ENCODE measurements at places on chromosomes 1 and 21.
A peak's percentile ranks its signal among the peaks of the same experiment; 100 is the strongest.

DNA sequence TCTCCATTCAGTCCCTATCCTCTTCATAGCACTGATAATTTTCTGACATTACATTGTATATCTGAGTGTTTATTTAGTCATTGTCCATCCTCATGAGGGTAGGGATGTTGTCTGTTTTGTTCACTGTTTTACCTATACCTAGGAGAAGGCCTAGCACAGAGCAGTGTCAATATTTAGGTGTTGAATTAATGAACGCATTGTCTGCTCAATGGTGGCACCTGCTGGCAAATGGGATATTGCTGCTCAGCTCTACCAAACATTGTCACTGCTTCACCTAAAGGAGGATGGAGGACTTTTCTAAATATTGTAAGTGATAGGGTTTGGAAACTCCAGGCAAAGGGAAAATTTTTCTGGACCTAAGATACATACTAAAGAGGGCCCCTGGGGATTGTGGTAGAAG lies 243.9 kb downstream of the RRAGC start:
- DNase-seq, result no peak

GRCh38 chr1:1221887-1222574 lies 8.1 kb upstream of the TNFRSF4 start:
- DNase-seq, result no peak

- DNase-seq, result no peak
Observed at GRCh38 chr1:153608089-153608682, 4.8 kb downstream of the S100A16 start.

GRCh38 chr1:53620061-53620855 lies 118.7 kb downstream of the GLIS1 start:
- DNase-seq, result peak; percentile 34

GRCh38 chr1:210917560-210918169 lies 216.3 kb downstream of the KCNH1 start:
- DNase-seq, result no peak

DNA sequence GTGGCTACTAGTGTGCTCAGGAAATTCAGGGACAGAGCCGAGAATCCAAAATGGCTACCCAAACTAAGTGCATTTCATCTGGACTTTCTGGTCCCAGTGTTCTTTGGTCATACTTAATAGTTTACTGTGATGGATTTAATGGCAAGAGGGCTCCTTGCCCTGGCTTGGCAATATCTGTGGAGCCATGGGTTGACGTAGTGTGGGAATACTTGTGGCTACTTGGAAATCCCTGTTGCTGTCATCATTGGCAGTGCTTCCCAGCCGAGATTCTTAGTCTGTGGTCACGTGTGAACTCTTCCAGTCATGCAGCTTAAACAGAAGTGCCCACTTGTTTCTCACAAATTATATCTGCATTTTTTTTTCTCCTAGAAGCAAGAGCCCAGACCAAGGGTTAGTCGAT lies 198.9 kb downstream of the HS2ST1 start:
- peak; percentile 93 for DNase-seq

GRCh38 chr1:163085904-163086268 lies 16.7 kb downstream of the RGS4 start:
- peak; percentile 62 for DNase-seq

- DNase-seq, result no peak
Observed at GRCh38 chr1:17359808-17360207, 12.2 kb upstream of the PADI6 start.

DNA sequence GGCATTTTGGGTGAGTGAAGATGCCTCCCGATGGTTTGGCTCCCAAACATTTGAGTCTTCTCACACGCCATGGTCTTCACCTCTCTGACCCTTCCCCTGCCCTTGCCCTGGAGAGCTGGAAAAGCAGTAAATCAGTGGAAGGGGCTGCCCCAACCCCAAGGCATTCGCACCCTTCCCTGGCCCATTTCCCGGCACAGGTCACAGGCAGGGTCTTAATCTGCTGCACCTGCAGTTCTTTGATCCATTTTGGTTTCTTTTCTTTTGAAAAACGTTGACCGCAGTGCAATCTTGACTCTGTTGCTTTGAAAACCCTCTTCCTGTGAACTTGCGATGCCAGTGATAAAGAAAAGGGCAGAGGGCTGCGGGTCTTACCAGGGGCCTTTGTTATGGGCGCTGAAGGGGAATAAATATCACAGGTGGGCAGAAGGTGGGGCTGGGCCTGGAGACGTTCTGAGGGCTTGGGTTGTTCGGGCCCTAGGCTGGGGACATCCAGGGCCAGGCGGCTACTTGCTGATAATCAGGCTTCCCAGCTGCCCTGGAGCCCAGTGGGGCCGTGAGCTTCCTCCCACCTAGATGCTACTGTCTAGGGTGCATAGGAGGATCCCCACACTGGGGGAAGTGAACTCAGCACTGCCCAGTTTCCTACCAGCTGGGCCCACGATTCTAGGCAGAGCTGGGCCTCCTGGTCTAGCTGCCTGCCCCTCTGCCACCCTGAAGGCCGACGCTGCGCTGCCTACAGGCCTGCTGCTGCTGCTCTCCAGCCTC lies 38.6 kb upstream of the EPS8L3 start:
- DNase-seq, result no peak

DNA sequence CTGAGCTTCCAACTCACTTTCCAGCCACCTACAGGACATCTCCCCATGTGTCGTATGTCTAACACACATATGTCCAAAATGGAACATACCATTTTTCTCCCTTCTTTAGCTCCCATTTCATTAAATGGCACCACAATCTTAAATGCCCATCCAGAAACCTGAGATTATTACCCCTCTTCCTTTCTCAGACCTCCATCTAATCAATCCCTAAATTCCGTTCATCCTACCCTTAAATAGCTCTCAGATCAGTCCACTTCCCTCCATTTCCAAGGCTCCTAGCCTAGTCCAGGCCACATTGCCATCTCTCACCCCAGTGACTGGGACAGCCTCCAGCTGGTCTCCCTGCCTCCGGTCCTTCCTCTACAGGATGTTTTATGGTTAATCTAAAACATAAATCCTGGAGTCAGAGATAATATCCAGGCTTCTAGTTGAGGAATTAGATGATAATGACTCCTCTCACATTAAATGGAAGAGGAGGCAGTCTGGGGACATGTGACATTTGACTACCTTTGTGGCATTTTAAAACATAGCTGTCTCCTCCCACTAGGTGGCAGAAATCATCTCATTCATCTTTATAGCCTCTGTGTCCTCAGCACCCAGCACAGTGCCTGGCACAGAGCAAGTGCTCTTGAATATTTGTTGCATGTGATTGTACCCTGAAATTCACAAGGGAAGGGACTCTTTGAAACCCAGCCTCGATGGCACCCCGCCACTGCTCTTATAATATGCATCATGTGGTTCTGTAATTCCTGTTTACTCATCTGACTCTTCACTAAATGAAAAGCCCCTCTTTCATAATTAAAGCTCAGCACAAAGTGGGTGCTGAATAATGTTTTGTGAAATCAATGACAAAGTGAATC lies 102.3 kb downstream of the TMEM53 start:
- DNase-seq, result peak; percentile 18

DNA sequence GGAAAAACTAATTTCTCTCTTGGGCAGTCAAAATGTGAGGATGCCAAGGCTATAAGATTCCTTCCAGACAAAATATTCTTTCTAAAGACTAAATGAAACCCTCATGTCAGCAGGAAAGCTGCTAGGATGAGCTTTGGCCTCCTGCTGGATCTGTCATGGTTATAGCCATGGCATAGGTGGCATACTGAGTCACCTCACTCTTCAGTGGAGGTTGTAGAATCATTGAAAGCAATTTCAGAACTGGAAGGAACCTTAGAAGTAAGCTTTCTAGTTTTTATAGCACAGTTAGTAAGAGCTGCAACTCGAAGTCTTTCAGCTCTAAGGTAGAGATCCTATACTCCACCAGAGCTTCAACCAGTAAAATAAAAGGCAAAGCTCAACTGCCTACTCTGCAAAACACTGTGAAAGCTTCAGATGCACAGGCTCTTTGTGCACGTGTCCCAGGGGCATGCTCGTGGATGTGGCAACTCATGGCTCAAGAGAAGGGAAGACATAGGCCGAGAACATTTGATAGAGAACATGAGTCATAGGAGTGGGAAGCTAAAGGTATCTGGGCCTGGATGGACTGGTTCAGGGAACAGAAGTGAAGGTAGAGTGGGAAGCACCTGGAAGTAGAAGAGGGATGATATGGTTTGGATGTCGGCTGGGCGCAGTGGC lies 5.8 kb downstream of the AVPR1B start:
- DNase-seq, result no peak

DNA sequence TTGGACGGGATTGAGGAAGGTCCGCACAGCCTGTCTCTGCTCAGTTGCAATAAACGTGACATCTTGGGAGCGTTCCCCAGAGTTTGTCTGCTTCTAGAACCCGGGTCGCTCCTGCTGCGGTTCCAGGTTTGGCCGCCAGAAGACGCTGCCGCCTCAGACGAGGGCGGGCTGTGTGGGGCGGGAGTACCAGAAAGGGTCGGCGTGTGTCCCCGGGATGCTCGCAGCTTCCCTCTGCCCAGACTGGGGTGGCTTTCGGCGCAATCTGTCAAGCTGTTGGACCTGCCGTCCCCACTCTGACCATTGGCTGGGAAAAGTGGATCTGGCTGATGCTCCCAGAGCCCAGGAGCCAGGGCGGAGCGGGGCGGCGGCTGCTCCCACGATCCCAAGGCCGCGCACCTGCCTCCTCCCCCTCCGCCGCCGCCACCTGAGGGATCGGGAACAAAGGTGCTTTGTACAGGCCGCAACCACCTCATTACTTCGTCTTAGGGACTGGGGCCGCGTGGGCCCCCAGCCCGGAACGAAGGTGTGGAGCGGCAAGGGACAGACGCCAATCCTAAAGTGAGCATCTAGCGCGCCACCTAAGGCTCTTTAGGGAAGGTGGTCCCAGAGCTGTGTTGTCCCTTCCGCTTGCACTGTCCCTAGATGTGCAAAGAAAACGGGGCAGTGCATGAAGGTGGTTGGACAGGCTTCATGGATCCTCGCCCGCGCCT lies 683 bp upstream of the EFNA4 start:
- peak; percentile 22 for DNase-seq

Data from M059J (cell line).